ENCODE measurements at places on chromosomes 1 and 21. TPM values are rescaled to one million over a fixed set of nuclear protein-coding genes. Genes with fewer than 3 reads are reported as not detected.

HP1BP3 gene
- polyA plus RNA-seq = 229 TPM

PNRC2 gene
- 259 TPM for polyA plus RNA-seq

S100A1 gene
- 48.2 TPM for polyA plus RNA-seq

PDPN gene
- polyA plus RNA-seq = 23.0 TPM

TFF2 gene
- polyA plus RNA-seq = not detected

DNA sequence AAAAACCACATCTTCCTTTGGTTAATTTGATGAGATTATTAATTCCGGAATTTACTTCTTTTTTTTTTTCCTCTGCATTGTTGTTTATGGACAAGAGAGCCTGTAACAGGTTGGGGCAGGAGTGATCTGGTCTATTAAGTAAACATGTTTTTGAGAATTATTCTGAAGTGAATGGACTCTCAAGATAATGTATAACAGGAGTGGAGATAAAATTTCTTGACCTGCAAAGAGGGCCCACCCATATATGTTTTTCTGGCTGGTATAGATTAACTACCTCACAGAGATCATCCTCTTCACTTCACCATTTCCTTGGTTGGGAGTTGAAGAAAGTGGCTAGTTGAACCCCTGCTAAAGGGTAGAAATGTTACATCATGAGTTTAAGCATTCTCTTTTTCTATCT lies 10.7 kb downstream of the DDI2 start:
- no peak for DNase-seq

DNA sequence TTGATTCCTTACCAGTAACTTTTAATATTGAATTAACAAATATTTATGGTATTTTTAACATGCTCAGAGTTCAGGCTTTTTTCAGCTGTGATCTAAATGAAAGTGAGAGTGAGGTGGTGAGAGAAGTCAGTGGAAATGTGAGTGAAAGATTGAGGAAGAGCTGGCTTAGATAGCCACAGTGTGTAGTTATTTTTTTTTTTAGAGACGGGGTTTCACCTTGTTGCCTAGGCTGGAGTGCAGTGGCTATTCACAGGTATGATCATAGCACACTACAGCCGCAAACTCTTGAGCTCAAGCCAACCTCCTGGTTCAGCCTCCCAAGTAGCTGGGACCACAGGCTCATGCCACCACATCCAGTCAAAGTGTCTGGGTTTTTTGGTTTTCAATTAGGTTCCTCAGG lies 10.9 kb downstream of the RNF11 start:
- no peak for DNase-seq

DNA sequence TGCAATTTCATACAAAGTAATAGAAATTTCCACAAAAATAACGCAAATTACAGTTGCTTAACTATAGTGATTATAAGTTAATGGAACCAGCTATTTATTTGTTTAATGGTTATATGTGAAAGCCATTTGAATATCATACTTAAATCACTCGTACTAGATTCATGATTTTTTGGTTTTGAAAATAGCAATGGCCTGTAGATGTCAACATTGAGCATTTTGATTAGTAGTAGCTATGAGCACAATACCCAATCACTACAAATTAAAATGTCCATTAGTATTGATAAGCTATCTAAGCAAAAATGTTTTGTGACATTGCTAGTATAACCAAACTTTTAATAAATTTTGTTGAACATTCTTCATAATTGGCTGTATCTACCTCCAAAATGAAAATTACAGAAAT lies 10.0 kb downstream of the COL24A1 start:
- DNase-seq = no peak

DNA sequence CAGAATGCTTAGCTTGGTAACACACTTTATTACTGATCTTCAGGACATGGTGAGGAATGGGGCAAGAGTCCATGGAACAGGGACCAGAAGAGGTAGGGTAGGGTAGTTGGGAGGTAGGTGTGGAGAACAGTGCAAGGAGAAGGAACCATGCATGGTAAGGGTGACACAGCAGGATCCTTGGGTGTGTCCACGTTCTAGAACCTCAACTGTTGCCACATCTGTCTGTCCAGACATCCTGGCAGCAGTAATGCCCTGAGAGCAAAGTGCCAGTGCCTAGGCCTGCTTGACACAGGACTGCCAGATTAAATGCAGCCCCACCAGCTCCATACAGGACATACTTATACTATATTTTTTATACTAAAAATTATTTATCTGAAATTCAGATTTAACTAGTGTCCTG lies 13.9 kb downstream of the DMAP1 start:
- DNase-seq = no peak

GRCh38 chr1:204304067-204304466 lies 55.7 kb downstream of the PLEKHA6 start:
- DNase-seq = no peak

All from right renal cortex interstitium (tissue), 3 donors.